Activated CD4-positive, alpha-beta T cell treated with anti-CD3 and anti-CD28 coated beads for 36 hours (primary cell): ENCODE measurements at places on chromosomes 4 and X. TPM values are rescaled to one million over a fixed set of nuclear protein-coding genes. Genes with fewer than 3 reads are reported as not detected.

Gene SLC25A5
- total RNA-seq = 593 TPM

- no peaks in the 10 kb centered on the region for H3K4me1 ChIP-seq
- DNase-seq = no peak
- peaks cover 2% of the 10 kb centered on the region for H3K27me3 ChIP-seq
- no peak overlapping the region for H3K4me3 ChIP-seq
- no peaks in the 10 kb centered on the region for H3K36me3 ChIP-seq
- no peak overlapping the region for H3K27ac ChIP-seq
Observed at GRCh38 chr4:150150629-150151062, 72.4 kb downstream of the DCLK2 start.

GRCh38 chrX:71989768-71990426 lies 79.3 kb downstream of the NHSL2 start:
- H3K27ac ChIP-seq = no peak overlapping the region
- DNase-seq = no peak
- no peaks in the 10 kb centered on the region for H3K36me3 ChIP-seq

- H3K36me3 ChIP-seq = no peaks in the 10 kb centered on the region
- DNase-seq = no peak
- H3K27ac ChIP-seq = no peak overlapping the region
- H3K4me1 ChIP-seq = no peaks in the 10 kb centered on the region
Observed at GRCh38 chrX:10169175-10169574, 12.4 kb downstream of the CLCN4 start.

Gene SH3RF1
- 0.63 TPM for total RNA-seq

Gene ASIC5
- total RNA-seq = not detected

DNA sequence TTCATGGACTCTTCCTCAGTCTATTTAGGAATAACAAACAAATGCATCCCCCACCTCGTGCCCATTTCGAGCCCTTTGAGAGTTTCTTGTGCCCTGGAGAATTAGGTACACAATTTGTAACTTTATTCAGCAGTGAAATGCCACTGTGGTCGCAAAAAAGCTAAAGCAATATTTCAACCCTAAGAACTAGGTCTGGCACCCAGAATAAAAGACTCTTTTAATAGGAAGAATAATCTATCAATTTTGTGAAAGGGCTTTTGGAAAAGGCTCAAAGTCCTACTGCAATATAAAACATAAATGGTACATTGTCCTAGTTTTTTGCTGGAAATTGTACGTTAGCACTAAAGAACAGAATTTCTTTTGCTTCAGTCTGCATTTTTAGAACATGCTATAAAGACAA lies 304.6 kb upstream of the TENM3 start:
- no peaks in the 10 kb centered on the region for H3K36me3 ChIP-seq
- H3K4me3 ChIP-seq = no peak overlapping the region
- DNase-seq = no peak
- no peaks in the 10 kb centered on the region for H3K27me3 ChIP-seq
- H3K4me1 ChIP-seq = no peaks in the 10 kb centered on the region

DNA sequence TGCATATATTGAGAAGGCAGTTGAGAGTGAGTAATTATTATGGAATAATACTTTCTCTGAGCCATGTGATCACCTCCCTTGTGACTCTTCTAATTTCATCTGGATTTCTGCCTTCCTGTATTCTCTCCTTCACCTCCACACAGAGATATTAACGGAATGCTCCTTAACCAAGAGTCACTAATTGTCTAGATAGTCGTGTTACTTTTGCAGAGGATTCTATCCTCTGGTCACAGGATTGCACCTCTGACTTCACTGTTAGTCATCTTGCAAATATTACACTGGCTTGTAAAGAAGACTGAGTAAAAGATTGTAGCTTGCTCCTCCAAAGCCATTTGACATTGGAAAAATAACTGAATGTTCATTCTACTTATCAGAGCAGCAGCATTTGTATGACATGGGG lies 160.9 kb downstream of the SH2D1A start:
- H3K4me1 ChIP-seq = peaks cover 3% of the 10 kb centered on the region
- no peaks in the 10 kb centered on the region for H3K27me3 ChIP-seq
- H3K27ac ChIP-seq = no peak overlapping the region

Gene SUPT20HL2
- total RNA-seq = not detected

GRCh38 chrX:15059474-15059873 lies 186.3 kb downstream of the MOSPD2 start:
- H3K4me1 ChIP-seq = no peaks in the 10 kb centered on the region
- DNase-seq = no peak
- H3K27me3 ChIP-seq = peaks cover 3% of the 10 kb centered on the region
- no peak overlapping the region for H3K4me3 ChIP-seq

GRCh38 chrX:150202641-150203247 lies 160.4 kb upstream of the MAMLD1 start:
- no peaks in the 10 kb centered on the region for H3K36me3 ChIP-seq
- no peak overlapping the region for H3K27ac ChIP-seq
- H3K4me1 ChIP-seq = peaks cover 10% of the 10 kb centered on the region
- DNase-seq = no peak

Gene RHOXF1
- not detected for total RNA-seq

GRCh38 chr4:27007507-27007906 lies 146.9 kb downstream of the STIM2 start:
- H3K4me1 ChIP-seq = peaks cover 49% of the 10 kb centered on the region
- DNase-seq = no peak
- no peak overlapping the region for H3K27ac ChIP-seq
- peaks cover 22% of the 10 kb centered on the region for H3K36me3 ChIP-seq
- H3K27me3 ChIP-seq = no peaks in the 10 kb centered on the region

DNA sequence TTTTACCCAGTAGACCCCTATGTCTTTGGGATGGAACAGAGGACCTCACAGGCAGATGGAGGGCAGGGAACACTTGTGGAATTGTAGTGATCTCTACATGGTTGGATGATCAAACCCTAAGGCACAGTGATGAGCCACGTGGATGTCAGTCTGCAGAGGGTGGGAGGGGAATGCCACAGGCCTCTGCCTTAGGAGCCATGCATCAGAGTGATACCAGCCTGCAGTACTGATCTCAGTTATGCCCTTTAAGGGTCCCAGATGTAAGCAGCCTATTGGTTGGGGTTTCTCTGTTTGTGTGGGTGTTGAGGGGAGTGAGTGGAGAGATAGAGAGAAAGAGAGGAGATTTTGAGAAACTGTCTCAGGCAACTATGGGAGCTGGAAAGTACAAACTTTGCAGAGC lies 39.9 kb upstream of the XAGE1B start:
- H3K4me1 ChIP-seq = peaks cover 5% of the 10 kb centered on the region
- peak; percentile 5 for DNase-seq
- H3K36me3 ChIP-seq = no peaks in the 10 kb centered on the region
- H3K4me3 ChIP-seq = no peak overlapping the region

GRCh38 chrX:95063554-95063953 lies 1389.5 kb downstream of the FAM133A start:
- no peaks in the 10 kb centered on the region for H3K27me3 ChIP-seq
- no peak for DNase-seq
- no peaks in the 10 kb centered on the region for H3K4me1 ChIP-seq

DNA sequence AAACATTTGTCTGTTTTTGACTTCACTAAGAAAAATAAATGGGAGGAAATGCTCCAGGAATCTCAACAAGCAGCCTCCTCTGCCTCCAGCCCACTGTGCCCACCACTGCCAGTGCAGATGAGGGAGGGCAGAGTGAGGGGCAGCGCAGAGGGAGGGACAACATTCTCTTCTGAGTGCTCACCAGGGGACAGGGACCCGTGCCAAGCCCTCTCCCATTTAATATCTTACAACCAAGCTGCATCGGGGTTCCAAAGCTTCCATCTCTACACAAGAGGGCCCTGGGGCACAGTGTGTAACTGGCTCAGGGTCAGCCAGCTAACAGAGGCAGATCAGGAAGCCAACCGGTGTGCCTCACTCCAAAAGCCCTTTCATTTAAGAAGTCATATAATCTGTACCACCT lies 120.4 kb downstream of the NSUN7 start:
- no peak for DNase-seq
- no peaks in the 10 kb centered on the region for H3K4me1 ChIP-seq
- no peak overlapping the region for H3K27ac ChIP-seq
- H3K36me3 ChIP-seq = no peaks in the 10 kb centered on the region
- H3K4me3 ChIP-seq = no peak overlapping the region
- peaks cover 2% of the 10 kb centered on the region for H3K27me3 ChIP-seq

GRCh38 chr4:73866246-73866645 lies 2.9 kb upstream of the CXCL1 start:
- H3K4me1 ChIP-seq = no peaks in the 10 kb centered on the region
- H3K27me3 ChIP-seq = peaks cover 26% of the 10 kb centered on the region
- no peak overlapping the region for H3K4me3 ChIP-seq
- H3K36me3 ChIP-seq = no peaks in the 10 kb centered on the region
- H3K27ac ChIP-seq = no peak overlapping the region

- peaks cover 2% of the 10 kb centered on the region for H3K27me3 ChIP-seq
- peak; percentile 42 for DNase-seq
- no peak overlapping the region for H3K27ac ChIP-seq
Observed at GRCh38 chr4:14196131-14196530, 568.6 kb upstream of the BOD1L1 start.

Gene MAGEA10
- total RNA-seq = not detected

Gene ASB11
- total RNA-seq = not detected

GRCh38 chr4:125849869-125850268 lies 535.1 kb downstream of the FAT4 start:
- H3K4me1 ChIP-seq = no peaks in the 10 kb centered on the region
- H3K27me3 ChIP-seq = no peaks in the 10 kb centered on the region
- no peak for DNase-seq

DNA sequence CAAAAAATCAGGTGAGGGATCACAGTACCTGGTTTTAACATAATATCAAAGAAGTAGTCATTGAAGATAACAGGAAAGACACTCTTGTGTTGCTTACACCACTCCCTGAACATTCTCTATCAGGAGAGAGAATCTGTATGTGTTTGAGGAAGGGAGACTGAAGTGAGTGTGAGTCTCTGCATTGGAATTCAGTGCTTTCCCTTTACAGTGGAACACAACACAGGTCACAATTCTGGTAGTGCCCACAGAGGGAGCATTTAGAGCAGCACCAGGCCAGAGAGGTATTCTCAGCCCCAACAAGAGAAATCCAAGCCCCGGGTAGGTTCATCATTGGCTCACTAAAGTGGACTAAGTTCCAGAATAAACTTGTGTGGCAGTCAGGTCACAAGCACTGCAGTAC lies 64.7 kb upstream of the UBQLN2 start:
- peaks cover 3% of the 10 kb centered on the region for H3K36me3 ChIP-seq
- H3K4me3 ChIP-seq = no peak overlapping the region
- no peaks in the 10 kb centered on the region for H3K4me1 ChIP-seq
- H3K27me3 ChIP-seq = no peaks in the 10 kb centered on the region
- no peak overlapping the region for H3K27ac ChIP-seq
- no peak for DNase-seq

DNA sequence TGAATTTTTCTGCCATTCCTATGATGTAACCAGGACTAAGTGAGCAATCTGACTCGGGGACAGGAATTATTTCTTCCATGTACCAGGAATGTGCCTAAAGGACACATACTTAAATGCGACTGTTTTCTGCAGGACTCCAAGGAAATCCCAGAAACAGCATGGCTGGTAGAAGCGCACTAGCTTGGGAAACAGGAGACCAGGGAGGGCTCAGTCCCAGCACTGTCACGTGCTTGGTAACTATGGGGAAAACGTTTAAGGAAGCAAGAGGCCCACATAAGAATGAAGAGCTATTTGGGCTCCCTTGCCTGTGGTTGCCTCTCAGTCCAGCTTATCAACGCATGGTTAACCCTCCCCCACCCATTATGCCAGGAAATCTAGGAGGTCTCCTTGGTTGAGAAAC lies 19.6 kb downstream of the MPP1 start:
- DNase-seq = no peak
- H3K36me3 ChIP-seq = peaks cover 4% of the 10 kb centered on the region
- peaks cover 17% of the 10 kb centered on the region for H3K4me1 ChIP-seq
- H3K27me3 ChIP-seq = no peaks in the 10 kb centered on the region
- H3K27ac ChIP-seq = no peak overlapping the region

- peak overlapping the region; percentile 47 for H3K27ac ChIP-seq
- peaks cover 6% of the 10 kb centered on the region for H3K36me3 ChIP-seq
- no peaks in the 10 kb centered on the region for H3K27me3 ChIP-seq
- no peak overlapping the region for H3K4me3 ChIP-seq
- peaks cover 29% of the 10 kb centered on the region for H3K4me1 ChIP-seq
- DNase-seq = no peak
Observed at GRCh38 chrX:124395145-124395880, 49.0 kb downstream of the SH2D1A start.

Gene UCHL1
- total RNA-seq = 1.5 TPM

- H3K4me1 ChIP-seq = no peaks in the 10 kb centered on the region
- no peaks in the 10 kb centered on the region for H3K27me3 ChIP-seq
- no peak for DNase-seq
- H3K4me3 ChIP-seq = no peak overlapping the region
Observed at GRCh38 chr4:179597301-179597700, 2155.1 kb upstream of the AGA start.

DNA sequence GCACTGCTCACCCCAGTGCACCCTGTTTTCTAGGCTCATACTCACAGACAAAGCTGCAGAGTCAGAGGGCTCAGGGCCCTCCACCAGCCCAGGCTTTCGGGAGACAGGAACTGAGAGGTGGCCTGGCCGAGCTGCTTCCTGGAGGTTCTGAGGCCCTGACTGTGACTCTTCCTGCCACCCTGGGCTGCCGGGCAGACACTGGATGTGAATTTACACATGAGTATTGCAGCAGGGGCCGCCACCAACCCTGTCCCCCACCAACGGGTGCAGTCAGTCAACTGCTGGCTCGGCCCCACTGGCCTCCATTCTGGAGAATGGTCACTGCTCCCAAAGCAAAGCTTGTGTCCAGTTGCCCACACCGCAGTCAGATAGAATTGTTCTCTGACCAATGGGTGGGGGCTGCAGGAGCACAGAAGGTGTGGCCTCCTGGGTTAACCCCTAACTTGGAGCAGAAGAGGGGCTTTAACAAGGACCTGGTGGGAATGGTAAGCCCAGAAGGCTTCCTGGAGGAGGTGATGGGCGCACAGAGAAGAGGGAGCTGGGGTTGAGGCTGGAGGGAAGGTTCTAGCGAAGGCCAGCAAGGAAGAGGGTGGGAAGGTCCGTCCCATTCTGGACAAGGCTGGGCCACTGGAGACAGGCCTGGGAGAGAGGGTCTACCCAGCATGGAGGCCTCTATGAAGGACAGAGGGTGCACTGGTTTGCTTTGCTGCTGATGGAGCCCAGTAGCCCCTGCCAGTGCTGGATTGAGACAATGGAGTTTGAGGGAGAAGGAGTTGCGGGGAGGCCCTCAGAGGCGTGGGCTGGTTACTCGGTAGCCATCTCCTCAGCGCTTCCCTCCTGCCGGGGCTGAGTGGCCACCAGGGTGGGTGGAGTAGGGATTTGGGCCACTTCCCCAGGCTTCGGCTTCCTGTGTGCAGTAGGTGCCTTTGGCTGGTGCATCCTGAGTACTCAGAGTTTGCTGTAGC lies 135.3 kb downstream of the CPZ start:
- no peak overlapping the region for H3K4me3 ChIP-seq
- H3K36me3 ChIP-seq = no peaks in the 10 kb centered on the region
- no peaks in the 10 kb centered on the region for H3K4me1 ChIP-seq
- peaks cover 3% of the 10 kb centered on the region for H3K27me3 ChIP-seq
- no peak for DNase-seq

DNA sequence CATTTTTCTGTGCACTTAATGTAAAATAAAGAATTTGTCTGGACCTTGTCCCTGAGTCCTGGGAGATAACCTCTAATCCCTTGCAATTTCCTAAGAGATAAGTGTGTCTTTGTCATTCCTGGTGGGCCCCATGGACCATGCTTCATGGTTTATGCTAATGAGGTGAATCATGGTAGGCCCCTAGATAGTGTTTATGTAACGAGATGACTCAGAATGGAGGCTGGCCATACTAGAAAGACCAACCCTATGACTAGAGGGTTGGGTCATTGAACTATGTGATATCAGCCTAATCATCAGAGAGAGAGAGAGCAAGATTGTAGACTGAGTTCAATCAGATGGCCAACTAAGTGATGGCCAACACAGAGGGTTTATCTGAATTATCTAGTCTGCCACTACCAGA lies 64.2 kb upstream of the NHSL2 start:
- H3K27me3 ChIP-seq = peaks cover 4% of the 10 kb centered on the region
- no peaks in the 10 kb centered on the region for H3K4me1 ChIP-seq
- DNase-seq = no peak
- no peaks in the 10 kb centered on the region for H3K36me3 ChIP-seq
- H3K4me3 ChIP-seq = no peak overlapping the region
